T-helper 22 cell (primary cell): ENCODE measurements at places on chromosomes 12 and 14.

DNA sequence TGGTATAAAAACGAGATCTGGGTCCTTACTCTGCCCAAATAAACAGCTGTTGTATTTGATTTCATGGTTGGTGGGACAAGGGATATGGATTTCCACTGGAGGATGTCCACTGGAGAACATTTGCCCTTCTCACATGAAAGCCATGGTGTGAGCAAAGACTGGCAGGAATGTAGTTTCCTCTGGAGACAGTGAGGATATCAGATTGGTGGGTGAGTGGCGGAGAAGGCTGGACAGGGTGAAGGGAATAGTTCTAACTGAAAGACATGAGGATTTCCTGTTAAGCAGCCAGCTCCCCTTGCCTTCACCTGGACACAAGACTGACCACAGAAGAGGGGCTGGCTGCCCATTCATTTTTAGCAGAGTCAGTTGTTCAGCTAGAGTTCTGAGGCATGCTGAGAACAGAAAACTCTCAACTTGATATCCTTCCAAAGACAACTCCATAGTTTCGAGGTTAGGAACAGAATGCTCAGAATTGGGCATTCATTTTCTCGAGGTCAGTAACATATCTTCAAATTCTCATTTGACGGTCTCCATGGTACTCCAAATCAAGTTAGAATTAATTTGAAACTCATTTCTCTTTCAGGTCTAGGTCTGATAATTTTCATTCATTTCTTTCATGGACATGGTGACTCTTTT, 365.7 kb downstream of the LRIG3 start:
- no peak for DNase-seq

GRCh38 chr14:55698051-55698450, 118.0 kb downstream of the KTN1 start:
- no peak for DNase-seq

- no peak for DNase-seq
Observed at GRCh38 chr12:32906399-32907165, 10.0 kb upstream of the PKP2 start.

DNA sequence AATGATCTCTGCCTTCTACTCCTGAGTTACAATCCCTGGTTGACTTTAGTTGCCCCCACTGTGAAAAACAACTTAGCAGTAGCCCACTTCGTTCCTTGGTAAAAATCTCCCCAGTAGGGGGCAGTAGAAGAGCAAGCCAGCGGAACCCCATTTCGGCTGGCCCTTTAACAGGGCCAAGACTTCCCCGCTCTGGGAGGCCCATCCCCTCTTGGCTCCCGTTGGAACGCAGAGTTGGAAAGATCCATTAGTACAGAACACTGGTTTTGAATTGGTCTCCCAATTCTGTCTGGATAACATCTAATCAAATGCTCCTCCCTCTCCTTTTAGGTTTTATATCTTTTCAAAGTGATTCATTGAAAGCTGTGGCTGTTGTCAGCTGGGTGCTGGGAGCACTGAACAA, 1133.3 kb downstream of the BCL11B start:
- peak; percentile 28 for DNase-seq

DNA sequence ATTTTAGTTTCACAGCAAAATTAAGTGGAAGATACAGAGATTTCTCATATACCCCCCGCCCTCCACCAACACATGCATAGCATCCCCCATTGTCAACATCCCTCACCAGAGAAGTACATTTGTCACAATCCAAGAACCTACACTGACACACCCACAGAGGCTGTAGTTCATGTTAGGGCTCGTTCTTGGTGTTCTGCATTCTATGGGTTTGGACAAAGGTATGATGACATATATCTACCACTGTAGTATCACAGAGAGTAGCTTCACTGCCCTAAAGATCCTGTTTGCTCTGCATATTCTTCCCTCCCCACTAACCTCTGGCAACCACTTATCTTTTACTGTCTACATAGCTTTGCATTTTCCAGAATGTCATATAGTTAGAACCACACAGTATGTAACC, 444.6 kb upstream of the DCN start:
- no peak for DNase-seq

DNA sequence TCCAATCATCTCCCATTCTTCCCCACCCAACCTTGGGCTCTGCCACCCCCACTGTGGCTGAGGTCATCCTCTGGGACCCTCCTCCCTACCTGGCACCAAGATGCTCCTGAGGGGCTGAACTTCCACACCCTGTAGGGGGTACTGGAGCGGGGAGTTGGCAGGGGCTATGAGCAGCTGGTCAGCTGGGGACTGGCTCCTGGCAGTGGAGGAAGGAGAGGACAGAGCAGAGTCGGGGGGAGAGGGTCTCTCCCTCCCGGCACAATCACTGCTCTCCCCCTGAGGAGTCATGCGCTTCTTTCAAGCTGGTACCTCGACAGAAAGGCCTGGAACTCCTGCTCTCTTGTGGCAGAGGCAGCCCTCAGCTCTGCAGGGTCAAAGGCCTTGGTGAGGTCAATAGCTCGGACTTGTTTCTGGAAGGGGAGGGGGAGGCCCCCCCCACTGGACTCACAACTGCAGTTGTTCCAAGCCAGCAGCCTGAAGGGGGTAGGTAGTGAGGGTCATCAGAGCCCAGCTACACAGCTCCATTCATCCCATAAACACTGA, 2.0 kb downstream of the B4GALNT1 start:
- DNase-seq = no peak
